Fibroblast of skin of right quadriceps (primary cell): ENCODE measurements at places on chromosomes 7 and 10.

DNA sequence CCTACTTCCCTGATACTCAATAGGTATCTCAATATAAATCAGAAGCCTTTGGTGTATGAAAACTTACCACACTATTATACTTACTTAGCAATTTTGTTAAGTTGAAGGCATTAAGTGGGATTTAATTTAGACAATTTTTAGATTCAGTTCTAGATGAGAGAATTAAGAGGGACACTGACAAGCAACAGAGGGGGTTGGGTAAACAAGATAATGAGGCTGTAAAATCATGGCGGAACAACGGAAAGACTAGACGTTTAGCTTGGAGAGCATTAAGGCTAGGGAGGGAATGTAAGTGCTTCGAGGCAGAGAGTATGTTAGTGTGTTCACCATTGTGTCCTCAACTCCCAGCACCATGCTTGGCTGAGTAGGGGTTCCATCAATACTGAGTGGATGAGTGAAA lies 71.3 kb downstream of the DENND11 start:
- no peak for DNase-seq

DNA sequence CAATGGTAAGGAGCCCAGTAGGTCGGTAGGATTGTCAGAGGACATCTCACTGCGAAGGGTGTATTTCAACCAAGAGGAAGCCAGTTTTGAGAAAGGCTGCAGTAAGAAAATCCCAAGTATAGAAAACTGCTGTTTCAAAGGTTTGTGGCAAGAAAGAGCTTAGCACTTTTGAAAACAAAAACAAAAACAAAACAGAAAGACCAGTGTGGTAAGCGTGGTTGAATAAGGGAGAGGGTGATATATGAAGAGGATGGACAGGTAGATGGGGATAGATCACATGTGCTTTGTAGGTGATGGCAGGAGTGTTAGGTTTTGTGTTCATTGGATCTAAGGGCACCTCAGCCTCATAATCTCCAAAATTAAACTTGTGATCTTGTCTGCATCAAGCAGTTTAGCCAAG lies 141.6 kb upstream of the WNT16 start:
- DNase-seq, result no peak

DNA sequence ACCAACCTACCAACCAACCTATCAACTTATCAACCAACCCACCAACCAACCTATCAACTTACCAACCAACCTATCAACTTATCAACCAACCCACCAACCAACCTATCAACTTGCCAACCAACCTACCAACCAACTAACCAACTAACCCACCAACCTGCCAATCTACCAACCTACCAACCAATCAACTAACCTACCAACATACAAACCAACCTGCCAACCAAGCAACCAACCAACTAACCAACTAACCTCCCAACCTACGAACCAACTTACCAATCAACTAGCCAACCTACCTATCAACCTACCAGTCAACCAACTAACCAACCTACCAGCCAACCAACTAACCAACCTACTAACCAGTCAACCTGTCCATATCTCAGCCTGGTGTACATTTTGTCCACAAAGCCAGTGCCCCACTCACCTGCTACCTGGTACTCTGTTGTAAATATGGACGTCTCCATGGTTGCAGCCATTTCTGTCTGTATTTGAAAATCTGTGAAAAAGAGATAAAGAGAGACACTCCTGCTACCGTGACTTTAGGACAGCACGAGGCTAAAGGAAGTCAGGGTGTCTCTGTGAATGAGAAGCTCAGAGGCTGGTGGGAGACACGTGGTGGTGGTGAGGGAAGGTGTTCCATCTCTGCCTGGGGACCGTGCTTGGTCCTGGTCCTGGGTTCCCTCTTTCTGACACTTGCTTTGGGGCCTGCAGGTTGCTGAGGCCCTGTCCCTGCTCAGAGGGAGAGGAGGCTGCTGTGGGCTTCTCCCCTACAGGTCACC lies 41.9 kb upstream of the IL15RA start:
- DNase-seq, result no peak

- no peak for DNase-seq
Observed at GRCh38 chr7:141714571-141714970, 6.4 kb downstream of the WEE2 start.

DNA sequence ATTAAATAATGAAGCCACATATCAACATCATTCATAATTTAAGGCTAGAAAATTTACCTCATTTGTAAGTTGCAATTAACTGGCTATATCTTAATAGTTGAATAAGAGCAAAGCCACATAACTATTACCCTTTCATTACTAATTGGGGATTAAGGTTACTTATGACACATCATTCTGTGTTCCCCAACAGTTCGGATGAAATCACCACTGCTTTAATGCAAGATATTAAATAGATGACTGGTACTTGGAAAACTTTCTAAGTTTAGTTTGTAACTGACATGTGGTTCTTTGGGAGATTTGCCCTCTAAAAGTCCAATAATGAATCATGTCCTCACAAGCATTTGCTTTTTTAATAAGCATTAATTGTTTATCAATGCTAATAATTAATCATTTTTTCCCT lies 109.1 kb downstream of the MTERF1 start:
- DNase-seq, result peak; percentile 23

DNA sequence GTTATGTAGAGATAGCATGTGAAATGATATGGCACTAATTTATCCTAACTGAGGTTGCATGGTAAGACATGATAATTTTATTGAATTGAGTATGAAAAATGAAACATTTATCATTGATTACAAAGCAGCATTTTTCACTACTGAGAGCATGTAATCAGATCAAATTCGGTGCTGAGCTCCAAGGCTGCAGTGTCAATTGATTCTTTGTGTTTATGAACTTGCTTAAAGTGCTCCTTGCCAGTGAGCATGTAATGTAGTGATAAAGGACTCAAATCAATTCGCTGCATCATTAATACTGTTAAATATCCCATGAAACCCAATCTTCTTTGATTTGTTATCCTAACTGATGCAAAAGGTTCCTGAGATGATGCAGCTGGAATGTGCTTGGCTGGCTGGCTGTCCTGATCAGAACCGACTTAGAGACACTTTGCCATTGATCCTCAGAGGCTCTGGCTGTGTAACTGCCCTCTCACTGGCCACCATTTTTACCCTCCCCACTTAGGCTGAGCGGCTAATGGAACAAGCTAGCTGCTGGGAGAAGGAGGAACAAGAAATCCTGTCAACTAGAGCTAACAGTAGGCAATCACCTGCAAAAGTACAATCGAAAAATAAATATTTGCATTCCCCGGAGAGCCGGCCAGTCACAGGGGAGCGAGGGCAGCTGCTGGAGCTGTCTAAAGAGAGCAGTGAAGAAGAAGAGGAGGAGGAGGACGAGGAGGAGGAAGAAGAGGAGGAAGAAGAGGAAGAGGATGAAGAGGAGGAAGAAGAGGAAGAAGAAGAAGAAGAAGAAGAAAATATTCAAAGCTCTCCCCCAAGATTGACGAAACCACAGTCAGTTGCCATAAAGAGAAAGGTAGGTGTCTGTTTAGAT lies 89.8 kb upstream of the SAMD8 start:
- DNase-seq, result no peak

GRCh38 chr10:119750391-119751230 lies 24.8 kb downstream of the INPP5F start:
- DNase-seq, result peak; percentile 74

- no peak for DNase-seq
Observed at GRCh38 chr10:114208351-114208750, 29.2 kb downstream of the TDRD1 start.
